ENCODE measurements at places on chromosomes 4 and X.
A peak's percentile ranks its signal among the peaks of the same experiment; 100 is the strongest.

- no peak for DNase-seq
Measured at GRCh38 chr4:22407361-22407760, 108.5 kb downstream of the ADGRA3 start.

- DNase-seq: no peak
Measured at GRCh38 chr4:27759611-27760575, 899.3 kb downstream of the STIM2 start.

GRCh38 chr4:6908432-6909112 lies 1.1 kb upstream of the TBC1D14 start:
- no peak for DNase-seq

DNA sequence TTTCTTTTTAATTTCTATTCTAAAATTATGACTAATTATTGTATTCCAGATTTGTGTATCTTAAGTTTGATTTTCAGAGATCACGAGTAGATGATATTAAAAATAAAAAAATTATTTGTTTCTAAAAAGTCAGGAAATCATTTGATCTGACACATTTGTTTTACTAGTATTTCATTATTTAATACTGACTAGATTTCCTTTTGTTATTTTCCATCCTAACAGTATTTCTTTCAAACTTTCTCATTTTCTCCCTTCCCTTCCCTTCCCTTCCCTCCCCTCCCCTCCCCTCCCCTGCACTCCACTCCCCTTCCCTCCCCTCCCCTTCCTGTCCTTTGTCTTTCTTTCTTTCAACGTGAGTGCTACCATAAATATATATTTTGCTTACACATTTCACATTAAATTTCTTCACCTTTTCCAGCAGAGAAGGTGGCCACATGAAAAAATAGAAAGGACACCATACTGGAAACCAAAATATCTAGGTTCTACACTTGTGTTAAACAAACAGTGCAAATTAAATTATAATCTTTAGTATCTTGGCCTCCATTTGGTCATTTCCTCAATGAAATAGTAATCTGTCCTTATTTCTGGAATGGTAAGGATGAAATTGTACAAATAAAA lies 1412.7 kb upstream of the IGFBP7 start:
- DNase-seq: no peak

DNA sequence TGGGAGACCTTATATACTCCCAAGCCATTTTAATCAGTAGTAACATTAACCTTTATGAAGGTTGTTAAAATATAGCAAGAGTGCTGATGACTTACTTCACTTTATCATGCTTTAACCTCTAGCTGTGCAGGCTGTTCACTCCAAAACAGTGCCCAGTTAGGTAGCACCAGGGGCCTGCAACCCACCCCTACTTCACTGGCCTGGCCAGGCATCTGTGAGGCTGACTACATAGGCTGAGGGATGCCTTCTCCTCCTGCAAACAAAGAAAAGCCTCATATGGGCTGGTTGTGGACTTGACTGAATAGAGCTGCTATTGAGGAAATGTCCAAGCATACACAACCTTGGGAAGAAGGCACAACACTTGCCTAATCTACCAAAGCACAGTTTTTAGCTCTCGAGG lies 172.8 kb downstream of the SHROOM3 start:
- DNase-seq: no peak

DNA sequence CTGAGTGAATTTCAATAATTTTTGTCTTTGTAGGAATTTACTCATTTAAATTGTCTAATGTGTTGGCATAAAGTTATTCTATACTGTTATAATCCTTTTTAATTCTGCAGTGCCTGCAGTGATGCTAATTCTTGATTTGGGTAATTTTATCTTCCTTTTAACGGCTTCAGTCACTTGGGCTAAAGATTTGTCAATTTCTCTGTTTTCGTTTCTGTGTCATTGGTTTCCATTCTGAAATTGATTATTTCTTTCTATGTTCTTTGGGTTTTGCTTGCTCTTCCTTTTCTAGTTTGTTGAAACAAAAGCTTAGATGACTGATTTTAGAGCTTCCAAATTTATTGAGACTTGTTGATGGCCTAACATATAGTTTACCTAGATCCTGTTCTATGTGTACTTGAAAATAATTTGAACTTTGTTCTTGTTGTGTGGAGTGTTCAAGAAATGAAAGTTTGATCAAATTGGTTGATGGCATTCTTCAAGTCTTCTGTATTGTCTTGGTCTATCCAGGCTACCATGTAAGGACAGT lies 89.4 kb downstream of the TNIP2 start:
- no peak for DNase-seq

GRCh38 chr4:108762559-108763225 lies at the start of gene ETNPPL:
ETNPPL (minus strand) TSS chr4:108763053; CDS start chr4:108762898, 155 bp downstream.
- peak; percentile 22 for DNase-seq

- no peak for DNase-seq
Measured at GRCh38 chrX:95612350-95612749, 1072.3 kb upstream of the DIAPH2 start.

GRCh38 chr4:116005037-116005805 lies 891.8 kb upstream of the NDST4 start:
- no peak for DNase-seq

DNA sequence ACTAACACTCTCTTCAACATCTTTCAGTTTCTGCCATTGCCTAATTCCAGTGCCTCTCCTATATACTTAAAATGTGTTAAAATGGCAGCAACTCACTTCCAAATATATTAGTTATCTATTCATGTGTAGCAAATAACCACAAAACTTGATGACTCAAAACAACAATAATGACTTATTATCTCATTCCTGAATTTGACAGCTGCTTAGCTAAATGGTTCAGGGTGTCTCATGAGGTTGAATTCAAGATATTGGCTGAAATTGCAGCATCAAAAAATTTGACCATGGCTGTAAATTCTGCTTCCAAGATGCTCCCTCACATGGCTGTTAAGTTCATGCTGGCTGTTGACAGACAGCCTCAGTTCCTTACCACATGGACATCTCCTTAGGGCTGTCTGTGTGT lies 25.3 kb downstream of the PITX2 start:
- DNase-seq: no peak

DNA sequence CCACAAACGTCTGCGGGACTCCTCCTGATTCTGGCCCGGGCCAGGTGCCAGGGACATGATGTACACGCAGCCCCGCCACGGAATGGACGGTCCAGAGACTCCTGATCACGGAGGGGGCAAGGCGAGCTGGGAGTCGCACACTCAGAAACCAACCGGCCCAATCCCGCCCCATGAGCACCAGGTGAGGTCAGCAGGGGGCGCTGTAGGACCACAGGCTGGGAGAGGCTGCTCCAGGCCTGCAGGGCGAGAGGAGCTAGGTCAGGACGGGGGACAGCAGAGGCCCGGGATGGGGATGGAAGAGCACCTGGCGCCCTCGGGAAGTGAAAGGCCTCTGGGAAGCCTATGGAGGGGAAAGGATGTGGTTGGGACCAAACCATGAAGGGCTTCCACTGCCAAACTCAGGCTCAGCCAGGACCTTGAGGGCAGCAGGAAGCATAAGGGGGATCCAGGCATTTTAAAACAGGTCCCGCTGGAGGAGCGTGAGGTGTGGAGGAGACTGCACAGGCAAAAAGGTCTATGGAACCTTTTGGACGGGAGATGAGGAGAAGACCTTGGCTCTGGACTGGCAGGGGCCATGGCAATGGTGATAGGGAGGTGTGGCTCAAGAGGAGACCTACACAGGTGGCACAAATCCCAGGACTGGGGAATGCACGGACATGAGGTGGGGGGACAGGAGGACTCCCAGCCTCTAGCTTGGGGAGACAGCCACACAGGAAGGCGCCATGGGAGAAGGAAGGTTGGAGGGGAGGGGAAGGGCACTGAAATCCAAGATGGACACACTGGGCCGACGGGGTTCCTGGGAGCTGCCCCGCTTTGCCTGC lies 79.2 kb downstream of the MTMR1 start:
- DNase-seq: peak; percentile 43

- no peak for DNase-seq
Measured at GRCh38 chr4:74838746-74839370, 44.5 kb upstream of the BTC start.

DNA sequence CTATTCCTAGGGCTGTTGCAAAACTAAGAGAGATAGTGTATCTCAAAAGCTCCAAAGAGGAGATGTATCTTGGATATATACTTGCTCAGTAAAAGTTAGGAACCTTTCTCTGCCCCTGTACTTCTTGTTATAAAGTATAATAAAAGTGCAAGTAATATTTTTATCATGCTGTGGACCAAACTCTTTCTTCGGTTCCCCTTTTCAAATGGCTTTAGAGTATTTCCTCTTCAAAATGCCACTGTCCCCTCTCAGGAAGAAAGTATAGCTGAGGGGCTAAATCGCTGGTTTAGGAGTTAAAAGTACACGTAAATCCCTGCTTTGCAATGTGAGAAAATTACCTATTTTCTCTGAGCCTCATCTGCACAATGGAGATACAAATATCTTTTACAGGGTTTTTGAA lies 169.1 kb upstream of the FTHL17 start:
- no peak for DNase-seq

GRCh38 chr4:110135523-110135922 lies 62.9 kb downstream of the ELOVL6 start:
- DNase-seq: no peak

- DNase-seq: no peak
Measured at GRCh38 chrX:5726224-5726623, 502.4 kb downstream of the NLGN4X start.

Data from NT2/D1 (cell line).